Stimulated activated CD8-positive, alpha-beta memory T cell treated with anti-CD3 and anti-CD28 coated beads, Interleukin-7, amount 100 ng/mL, for 1 hour (primary cell): ENCODE measurements at places on chromosomes 1 and 21.

DNA sequence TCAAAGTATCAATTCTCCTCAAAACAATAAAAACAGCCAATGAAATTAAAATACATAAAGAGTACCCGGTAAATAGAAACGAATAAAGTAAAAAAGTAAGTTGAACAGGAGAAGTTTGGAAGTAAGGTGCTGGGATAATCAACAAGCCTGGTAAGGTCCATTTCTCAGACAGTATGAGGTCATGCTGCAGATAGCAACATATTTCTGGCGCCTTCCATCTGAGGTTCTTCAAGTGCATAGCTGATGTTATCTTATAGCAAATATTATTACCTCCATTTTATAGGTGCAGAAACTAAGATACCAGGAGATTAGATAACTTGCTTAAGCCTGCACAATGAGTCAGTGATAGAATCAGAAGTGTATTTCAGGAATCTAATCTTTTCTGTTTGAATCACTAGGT, 23.7 kb upstream of the CEP350 start:
- DNase-seq: no peak

- no peak for DNase-seq
Observed at GRCh38 chr1:150259758-150260669, 2.4 kb downstream of the CA14 start.

GRCh38 chr1:3219005-3219790, 150.2 kb downstream of the PRDM16 start:
- no peak for DNase-seq

DNA sequence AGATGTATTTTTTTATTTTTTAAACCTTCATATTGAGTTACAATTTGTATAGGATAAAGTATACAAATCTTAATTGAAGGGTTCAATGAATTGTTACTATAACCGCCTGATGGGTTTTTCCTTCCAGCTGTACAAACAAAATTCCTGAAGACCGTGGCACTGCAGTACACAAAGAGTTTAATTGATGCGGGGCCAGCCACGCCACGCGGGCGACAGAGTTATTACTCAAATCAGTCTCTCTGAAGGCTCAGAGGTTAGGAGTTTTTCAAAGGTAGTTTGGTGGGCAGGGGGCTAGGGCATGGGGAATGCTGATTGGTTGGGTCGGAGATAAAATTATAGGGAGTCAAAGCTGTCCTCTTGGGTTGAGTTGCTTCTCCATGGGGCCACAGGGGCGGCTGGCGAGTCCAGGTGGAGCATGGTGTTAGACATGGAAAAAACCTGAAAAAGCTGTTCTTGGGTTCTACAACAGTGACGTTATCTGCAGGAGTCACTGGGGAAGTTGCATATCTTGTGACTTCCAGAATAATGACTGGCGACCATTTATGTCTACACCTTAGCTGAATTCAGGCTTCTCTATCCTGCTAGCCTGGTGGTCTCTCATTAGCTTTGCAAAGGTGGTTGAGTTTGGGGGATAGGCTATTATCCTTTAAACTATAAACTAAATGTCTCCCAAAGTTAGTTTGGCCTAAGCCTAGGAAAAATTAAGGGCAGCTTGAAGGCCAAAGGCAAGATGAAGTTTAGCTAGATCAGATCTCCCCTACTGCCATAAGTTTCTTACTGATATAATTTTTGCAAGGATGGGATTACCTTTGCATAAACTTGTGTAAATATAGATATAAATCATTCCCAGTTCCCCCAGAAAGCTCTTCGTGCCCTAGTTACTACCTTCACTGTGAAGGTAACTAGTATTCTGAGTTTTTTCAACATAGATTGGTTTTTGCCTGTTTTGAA, 13.0 kb upstream of the TMEM9 start:
- no peak for DNase-seq

GRCh38 chr1:59528900-59529299, 232.0 kb downstream of the FGGY start:
- DNase-seq: no peak

GRCh38 chr1:243718893-243719292, 131.2 kb downstream of the AKT3 start:
- DNase-seq: no peak

GRCh38 chr1:35808450-35809113, 766 bp downstream of the AGO4 start:
- DNase-seq: no peak

GRCh38 chr1:97906567-97907241, 14.1 kb downstream of the DPYD start:
- DNase-seq: no peak

DNA sequence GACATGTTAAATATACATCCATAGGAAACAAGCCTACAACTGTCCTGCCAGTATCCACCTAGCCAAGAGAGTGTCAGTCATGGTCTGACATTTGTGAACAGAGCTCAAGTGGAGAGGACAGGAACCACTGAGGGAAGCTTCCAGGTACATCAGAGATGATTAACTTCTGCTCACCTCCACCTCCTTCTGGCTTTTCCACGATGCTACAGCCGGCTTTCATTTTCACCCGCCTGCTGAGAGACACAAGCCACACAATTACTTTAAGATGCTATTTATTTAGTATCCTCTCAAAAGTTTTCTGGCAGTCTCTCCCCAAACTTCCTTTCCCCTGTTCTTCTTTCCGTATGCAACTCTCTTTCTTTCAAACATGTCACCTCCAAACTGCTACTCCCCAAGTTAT, 2.1 kb downstream of the ETV3 start:
- DNase-seq: no peak

DNA sequence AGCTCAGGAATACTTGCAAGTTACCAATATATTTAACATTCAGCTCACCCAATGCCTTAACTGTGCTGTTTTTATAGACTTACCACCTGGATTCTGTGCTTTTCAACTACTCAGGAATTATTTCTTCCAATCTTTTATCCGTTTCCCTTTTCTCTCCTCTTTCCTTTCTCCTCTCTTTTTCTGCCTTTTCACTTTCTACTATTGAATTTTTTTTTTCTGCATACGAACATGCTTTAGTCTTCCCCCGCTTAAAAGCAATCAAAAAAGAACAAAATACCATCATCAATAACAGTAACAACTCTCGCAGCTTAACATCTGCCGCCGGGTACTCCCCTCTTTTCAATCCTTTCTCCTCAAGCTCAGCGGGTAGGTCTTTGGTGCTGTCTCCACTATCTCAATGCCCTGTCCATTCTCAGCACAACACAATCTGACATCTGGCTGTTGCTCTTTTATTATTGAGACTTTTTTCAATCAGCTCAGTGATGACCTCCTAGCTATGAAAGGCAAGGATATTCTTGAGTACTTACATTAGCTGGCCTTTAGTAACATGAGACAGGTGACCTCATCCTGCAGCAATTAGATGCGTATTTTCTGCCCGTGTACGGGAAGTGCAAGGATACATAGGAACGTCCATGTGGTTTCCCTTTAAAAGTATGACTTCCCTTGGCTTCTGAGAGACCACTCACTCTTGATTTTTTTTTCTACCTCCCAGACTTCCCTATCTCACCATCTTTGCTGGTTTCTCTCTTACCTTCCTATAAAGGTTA, 40.2 kb upstream of the SIPA1L2 start:
- no peak for DNase-seq

DNA sequence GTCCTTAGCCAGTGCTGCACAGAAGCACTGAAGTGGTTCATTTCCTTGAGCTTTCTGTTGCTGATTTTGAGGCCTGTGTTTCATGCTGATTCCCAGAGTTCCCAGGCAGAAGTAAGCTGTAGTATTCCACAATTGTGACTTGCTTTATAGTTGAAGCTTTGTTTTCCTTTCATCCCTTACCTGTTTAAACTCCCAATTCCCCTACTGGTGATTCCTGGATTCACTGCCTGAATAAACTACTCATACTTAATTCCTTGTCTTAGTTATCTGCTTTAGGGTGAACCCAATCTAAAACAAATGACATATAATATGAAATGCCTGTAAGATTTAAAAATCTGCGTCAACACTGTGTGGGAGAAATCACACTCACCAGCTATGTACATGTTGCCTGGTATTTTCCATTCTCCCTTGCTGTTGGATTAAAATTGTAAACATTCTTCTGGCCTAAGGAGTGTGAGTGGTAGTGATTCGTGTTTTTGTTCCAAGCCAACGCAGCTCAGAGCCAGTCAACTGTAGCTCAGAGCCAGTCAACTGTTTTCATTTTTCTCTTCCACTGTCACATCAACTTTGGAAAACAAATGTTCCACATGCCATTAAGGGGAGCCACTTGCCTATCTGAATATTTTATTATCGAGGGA, 879.4 kb downstream of the MRPL39 start:
- no peak for DNase-seq

- DNase-seq: no peak
Observed at GRCh38 chr1:24336075-24336474, 16.9 kb downstream of the GRHL3 start.

- no peak for DNase-seq
Observed at GRCh38 chr1:1356796-1357401, 1.5 kb downstream of the MXRA8 start.

GRCh38 chr1:185601189-185601588, 133.0 kb upstream of the HMCN1 start:
- no peak for DNase-seq

DNA sequence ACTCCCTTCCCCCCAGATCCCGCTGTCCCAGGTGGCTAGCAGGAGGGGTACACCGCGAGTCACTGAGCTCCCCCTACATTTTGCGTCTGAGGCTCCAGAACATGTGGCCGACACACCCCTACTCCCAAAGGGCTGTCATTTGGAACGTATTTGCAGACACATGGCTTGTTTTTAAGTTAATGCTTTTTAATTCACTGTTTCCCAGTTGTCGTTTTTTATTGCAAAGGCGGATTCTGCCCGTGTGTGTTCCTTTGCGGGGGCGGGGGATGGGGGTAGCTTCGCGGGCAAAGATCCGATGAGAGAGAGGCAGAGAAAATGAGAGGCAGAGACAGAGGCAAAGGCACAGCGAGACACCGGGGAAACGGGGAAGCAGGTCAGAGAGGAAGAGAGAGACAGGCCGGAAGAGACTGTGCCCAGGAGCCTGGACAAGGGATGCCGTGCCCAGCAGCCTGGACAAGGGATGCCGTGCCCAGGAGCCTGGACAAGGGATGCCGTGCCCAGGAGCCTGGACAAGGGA, 270.2 kb downstream of the FOXD2 start:
- DNase-seq: no peak

DNA sequence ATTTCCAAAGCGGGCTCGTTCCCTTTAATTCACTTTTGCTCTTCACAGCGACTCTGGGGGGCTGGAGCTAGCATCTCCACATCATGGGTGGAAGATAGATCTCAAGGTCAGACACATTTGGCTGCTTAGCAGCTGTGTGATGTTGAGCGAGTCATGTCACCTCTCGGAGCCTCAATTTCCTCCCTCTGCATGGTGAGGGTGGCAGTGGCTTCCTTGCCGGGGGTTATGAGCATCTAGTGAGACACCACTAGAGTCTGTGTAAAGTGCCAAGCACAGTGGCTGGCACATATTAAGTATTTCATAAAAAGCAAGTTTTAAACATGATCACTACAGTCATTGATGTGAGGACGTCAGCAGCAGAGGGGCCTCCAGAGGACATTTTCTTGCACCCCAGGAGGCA, 16.9 kb upstream of the ECE1 start:
- DNase-seq: no peak

- no peak for DNase-seq
Observed at GRCh38 chr1:209616366-209617046, 33.0 kb downstream of the CAMK1G start.

GRCh38 chr1:91018006-91018405, 3.8 kb downstream of the ZNF644 start:
- no peak for DNase-seq

DNA sequence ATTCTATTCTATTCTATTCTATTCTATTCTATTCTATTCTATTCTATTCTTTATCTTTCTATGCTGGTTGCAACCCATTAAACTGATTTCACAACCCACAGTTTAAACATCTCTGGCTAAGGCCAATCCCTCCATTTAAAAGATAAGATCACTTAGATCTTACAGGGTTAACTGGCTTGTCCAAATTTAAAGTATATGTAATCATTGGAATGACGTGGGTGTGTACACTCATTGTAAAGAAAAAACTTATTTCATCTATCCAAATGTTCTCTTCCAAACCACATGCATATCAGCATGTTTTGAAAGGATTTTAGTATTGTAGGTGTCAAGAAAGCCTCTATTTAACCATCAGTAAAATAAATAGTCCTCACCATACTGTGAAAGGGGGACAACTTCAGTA, 299.6 kb upstream of the RUNX1 start:
- no peak for DNase-seq

DNA sequence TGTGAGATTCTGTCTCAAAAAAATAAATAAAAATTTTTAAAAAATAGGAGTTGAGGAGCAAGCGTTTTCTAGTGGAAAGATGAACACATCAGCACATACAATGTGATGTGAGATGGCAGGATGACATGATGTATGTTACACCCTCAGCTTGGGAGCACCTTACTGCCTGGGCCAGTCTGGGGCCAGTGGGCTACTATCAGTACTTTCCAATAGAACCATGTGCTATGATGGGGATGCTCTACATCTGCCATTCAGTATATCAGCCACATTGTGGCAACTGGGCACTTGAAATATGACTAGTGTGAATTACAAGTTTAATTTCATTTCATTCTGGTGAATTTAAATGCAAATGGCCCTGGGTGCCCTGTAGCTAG, 156.0 kb downstream of the PGBD5 start:
- no peak for DNase-seq

- DNase-seq: no peak
Observed at GRCh38 chr1:186897008-186897407, 68.3 kb downstream of the PLA2G4A start.

DNA sequence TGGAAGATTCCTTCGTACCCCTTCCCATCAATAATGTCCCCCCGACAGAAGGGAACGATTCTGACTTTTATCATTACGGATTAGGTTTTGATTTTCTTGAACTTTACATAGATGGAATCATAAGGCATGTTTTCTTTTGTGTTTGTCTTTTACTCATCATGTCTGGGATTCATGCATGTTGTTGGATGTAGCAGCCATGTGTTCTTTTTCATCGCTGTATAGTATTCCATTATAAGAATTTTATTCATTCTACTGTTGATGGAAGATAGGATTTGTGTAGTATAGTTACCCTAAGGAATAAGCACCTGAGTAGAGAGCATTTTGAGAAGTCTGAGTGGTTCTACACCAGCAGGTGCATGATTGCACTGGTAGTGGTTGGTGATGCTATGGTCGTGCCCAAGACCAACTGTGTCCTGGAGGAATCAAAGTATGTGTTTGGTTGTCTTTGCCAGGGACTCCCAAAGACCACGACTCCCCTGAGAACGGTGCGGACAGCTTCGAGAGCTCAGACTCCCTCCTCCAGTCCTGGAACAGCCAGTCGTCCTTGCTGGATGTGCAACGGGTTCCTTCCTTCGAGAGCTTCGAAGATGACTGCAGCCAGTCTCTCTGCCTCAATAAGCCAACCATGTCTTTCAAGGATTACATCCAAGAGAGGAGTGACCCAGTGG, 13.5 kb downstream of the ETS2 start:
- DNase-seq: no peak

- no peak for DNase-seq
Observed at GRCh38 chr1:56502700-56503245, 76.6 kb downstream of the PLPP3 start.

GRCh38 chr1:29975036-29975694, 738.8 kb downstream of the PTPRU start:
- DNase-seq: no peak

- no peak for DNase-seq
Observed at GRCh38 chr21:42563686-42564085, 50.0 kb downstream of the SLC37A1 start.

- DNase-seq: no peak
Observed at GRCh38 chr1:56034847-56035481, 544.4 kb downstream of the PLPP3 start.

- no peak for DNase-seq
Observed at GRCh38 chr1:179955287-179955680, 674 bp downstream of the CEP350 start.
